ENCODE measurements at places on chromosomes 16 and 17.

- DNase-seq = no peak
Observed at GRCh38 chr17:2064980-2065785, 10.3 kb downstream of the HIC1 start.

DNA sequence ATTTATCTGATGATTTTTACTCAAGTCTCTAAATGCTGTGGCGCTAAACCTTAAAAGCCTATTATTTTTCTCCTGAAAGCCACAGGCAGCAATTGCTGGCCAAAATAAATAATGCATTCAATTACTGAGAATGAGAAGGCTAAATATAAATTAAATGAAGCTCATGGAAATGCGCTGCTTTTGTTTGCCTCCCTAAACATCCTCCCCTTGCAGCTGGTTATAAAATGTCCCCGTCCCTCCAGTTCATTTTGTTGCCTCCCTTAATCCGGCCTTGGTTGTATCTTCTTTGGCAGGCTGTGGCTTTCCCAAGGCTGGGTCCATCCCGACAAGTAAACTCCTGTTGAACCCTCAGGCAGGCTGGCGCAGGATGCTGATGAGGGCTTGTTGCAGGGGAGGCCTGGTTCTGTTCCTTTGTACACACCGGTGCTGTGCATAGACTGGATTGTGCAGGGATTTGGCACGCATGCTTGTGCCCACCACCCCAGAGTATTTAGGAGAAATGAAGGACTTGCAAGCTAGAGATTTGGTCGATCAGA is 62.7 kb downstream of the KNOP1 start:
- no peak for DNase-seq

GRCh38 chr17:74126179-74126900 is 77.1 kb upstream of the RPL38 start:
- no peak for DNase-seq

GRCh38 chr16:12584488-12585233 is 219.0 kb downstream of the CPPED1 start:
- no peak for DNase-seq

GRCh38 chr16:73319737-73320136 is 271.8 kb upstream of the ZFHX3 start:
- peak; percentile 24 for DNase-seq

- DNase-seq = no peak
Observed at GRCh38 chr16:27929818-27930217, 133.7 kb downstream of the GSG1L start.
